ENCODE measurements at places on chromosomes 13 and 19.

- no peak for DNase-seq
Observed at GRCh38 chr13:35925669-35926068, 205.5 kb downstream of the DCLK1 start.

GRCh38 chr13:38969187-38969586, 21.4 kb downstream of the STOML3 start:
- DNase-seq: no peak

DNA sequence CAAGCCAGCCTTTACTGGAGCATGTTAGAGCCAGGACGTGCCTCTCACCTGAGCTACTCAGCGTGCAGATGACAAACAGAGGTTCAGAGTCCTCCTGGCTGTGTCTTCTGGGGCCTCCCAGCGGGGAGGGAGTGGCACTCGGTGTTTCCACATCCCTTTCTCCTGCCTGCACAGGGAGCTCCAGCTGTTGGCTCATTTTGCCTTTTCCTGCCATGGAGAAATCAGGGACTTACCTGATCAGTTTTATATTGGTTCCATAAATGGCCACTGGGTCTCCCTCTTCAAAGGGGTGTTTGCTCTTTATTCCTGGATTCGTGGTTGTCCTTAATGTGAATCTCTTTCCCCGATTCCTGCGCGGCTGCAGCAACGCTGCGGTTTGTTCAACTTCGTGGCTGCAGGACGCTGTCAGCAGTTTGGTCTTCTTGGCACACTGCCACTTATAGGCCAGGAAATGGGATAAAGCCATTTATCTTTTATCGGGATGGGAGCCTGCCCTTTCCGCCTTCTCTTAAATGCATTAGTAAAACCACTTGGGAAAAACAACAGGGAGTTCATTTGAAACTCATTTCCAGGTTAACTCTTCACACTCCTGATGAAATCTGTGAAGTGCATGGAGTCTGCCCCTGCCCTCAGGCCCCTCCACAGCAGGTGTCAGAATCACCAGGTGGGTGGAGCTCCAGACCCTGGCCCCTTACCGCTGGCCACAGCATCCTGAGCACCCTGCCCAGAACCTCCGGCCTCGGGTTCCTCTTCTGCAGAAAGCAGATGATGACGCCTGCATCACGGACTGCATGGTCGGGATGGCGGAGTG, 39.8 kb upstream of the MCF2L start:
- DNase-seq: no peak

- DNase-seq: peak; percentile 15
Observed at GRCh38 chr13:103788061-103788652, 721.9 kb upstream of the SLC10A2 start.

DNA sequence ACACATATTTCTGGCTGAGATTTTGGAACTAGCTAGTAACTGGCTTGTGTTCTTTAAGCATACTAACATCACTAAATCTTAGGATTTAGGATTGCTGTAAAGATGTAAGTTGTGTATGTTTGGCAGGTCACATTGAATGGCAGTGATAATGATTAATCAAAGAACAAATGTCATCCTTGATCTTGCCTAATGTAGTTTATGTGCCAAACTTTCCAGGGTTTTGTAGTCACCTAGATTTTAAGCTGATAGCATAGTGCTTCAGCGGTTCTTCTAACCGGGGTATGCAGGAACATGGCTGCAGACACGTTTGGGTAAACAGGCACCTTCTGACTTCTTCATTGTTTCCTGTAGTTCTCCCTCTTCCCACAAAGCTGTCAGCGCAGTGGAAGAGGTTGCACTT, 9.7 kb downstream of the CLN5 start:
- DNase-seq: no peak

GRCh38 chr13:108346376-108346775, 76.9 kb downstream of the TNFSF13B start:
- DNase-seq: no peak

GRCh38 chr13:104553186-104553585, 1487.0 kb upstream of the SLC10A2 start:
- no peak for DNase-seq

DNA sequence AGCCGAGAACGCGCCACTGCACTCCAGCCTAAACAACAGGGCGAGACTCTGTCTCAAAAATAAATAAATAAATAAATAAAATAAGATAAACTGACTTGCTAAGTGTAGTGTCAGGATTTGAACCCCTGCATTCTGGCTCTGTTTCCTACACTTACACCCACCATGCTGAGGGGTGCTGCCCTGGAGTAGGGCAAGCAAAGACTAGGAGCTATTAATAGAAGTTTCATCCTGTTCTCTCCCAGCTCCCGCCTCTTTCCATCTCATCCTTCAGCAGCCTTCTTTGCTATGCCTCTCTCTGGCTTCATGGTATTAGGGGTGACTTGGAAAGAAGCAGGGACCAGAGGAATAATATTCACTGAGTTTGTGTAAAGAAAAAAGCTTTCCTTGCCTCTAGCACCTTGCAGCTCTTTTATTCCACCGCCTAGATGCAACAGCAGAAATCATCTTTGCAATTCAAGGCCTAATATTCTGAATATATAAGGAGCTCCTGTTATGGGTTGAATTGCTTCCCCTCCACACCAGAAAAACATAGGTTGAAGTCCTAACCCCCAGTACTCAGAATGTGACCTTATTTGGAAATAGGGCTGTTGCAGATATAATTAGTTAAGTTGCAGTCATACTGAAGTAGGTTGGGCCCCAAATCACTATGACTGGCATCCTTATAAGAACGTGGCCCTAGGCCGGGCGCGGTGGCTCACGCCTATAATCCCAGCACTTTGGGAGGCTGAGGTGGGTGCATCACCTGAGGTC, 8.7 kb upstream of the PLAUR start:
- no peak for DNase-seq

Data from NCI-H1694 treated with DMSO at 0.1 percent for 48 hours (cell line).